Activated naive CD4-positive, alpha-beta T cell treated with Interleukin-2 at 50 U/mL for 16 hours (primary cell): ENCODE measurements at places on chromosomes 4 and X.

DNA sequence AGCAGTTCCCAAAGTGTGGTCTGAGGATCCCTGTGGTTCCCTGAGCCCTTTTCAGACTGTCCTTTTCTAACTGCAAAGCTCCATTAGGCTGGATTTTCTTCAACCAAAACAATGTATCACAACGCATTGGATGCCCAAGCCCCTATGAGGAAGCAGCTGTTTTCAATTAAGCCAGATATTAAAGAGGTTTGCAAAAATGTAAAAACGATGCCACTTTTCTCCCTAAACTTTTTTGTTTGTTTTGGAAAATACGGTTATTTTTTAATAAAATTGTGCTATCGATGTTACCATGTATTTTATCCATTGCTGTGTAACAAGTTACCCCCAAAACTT is 170.4 kb upstream of the BCOR start:
- no peak for DNase-seq

GRCh38 chr4:139655116-139655515 is 10.5 kb upstream of the MGST2 start:
- DNase-seq, result no peak

GRCh38 chr4:56370377-56370776 is 16.9 kb downstream of the AASDH start:
- DNase-seq, result no peak

- no peak for DNase-seq
Observed at GRCh38 chr4:5700459-5700858, 7.9 kb downstream of the EVC2 start.

DNA sequence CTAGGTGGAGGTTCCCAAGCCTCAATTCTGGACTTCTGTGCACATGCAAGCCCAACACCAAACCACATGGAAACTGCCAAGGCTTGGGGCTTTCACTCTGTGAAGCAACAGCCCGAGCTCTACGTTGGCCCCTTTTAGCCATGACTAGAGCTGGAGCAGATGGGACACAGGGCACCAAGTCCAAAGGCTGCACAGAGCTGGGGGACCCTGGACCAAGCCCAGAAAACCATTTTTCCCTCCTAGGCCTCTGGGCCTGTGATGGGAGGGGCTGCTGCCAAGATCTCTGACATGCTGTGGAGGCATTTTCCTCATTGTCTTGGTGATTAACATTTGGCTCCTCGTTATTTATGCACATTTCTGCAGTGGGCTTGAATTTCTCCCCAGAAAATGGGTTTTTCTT is 258.7 kb upstream of the ACTRT1 start:
- DNase-seq, result no peak

DNA sequence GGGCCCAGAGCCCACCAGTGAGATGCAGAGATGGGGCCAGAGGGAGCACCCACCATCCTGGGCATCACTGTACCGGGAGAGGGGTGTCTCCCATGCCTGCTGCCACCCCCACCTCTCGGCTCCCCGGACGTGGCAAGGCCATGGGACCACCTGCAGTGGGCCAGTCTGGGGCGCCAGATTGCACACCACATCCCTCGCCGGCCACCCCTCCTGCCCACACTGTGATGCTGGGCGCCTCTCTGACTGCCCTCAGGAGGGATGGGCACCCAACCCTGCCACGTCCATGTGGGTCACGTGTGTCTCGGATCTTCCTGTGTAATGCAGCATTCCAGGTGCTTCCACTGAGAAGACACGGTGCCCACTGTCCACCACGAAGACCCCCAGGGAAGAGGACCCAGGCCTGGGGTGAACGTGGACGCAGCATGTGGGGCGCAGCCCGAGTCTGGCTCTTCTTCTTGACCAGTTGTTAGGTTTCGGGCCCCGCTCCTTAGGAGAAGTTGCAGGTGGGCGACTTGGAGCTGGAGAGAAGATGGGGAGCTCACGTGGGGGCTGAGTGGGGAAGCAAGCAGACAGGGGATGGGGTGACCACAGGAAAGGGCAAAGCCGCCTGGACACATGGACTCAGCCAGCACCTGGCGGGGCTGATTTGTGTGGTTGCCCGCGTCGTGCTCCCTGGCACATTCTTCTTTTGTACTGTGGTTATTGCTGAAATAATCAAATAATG is 47.7 kb downstream of the ZFYVE28 start:
- no peak for DNase-seq

- DNase-seq, result no peak
Observed at GRCh38 chr4:73607375-73608033, 12.7 kb downstream of the RASSF6 start.

- no peak for DNase-seq
Observed at GRCh38 chr4:8379281-8379680, 61.2 kb downstream of the ACOX3 start.

DNA sequence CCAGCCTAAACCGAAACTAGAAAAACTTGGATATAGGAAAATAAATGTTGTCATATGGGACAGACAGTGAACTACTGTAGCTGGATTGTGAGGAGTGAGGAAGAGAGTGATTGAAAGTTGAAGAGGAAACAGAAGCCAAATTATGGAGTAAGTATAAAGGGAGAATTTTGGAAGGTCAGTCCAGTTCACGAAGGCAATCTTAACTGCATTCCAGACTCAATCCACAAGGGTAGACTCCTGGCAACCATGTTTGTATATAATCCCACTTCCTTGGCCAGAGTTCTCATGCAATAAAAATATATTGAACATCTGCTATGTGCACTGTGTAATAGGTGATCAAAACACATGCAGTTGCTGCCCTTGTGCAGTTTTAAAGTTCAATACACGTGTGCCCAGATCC is 58.6 kb upstream of the CAMK2D start:
- DNase-seq, result no peak

- no peak for DNase-seq
Observed at GRCh38 chrX:155694649-155695048, 81.9 kb upstream of the TMLHE start.

- no peak for DNase-seq
Observed at GRCh38 chr4:185722029-185722316, 90.0 kb downstream of the SORBS2 start.

DNA sequence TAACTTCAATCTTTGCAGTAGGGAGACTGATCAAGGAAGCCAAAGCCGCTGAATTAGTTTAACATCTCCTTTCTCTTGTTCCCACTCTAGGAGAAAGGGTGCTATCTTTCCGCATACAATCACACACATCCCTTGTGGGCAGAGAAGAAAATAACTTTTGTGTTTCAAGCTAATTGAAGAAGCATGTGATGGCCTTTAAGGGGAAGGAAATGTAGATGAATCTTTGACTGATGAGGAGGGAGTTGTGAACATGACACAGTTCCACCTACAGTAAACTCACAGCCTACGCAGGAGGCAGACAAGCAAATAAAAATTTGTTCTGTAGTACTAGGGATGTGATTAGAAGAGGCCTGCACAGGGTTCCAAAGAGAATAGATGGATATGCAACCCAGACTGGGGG is 14.7 kb upstream of the SPATA4 start:
- DNase-seq, result no peak

- DNase-seq, result peak; percentile 31
Observed at GRCh38 chrX:40146262-40147125, 48.7 kb upstream of the BCOR start.

DNA sequence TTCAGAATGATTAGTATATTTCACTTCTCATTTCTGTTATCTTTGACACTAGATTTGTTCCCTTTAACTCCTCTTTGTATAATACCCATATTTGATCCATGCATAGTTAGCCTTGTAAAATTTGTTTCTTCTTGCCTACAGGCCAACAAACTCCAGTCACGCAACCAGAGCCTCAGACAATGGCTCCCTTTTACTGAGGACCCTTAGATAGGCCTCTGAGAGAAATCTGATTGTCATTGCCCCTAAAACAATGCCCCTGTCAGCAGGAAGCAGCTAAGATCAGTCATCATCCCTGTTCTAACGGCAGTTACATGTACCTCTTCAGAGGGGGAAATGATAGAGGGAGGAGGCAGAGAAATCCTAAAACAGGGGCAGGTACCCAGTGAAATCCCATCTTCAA is 190.6 kb upstream of the TENT5D start:
- DNase-seq, result no peak

GRCh38 chrX:55340896-55341433 is 76.2 kb upstream of the PAGE3 start:
- DNase-seq, result no peak

GRCh38 chr4:26995316-26995715 is 134.7 kb downstream of the STIM2 start:
- DNase-seq, result no peak

DNA sequence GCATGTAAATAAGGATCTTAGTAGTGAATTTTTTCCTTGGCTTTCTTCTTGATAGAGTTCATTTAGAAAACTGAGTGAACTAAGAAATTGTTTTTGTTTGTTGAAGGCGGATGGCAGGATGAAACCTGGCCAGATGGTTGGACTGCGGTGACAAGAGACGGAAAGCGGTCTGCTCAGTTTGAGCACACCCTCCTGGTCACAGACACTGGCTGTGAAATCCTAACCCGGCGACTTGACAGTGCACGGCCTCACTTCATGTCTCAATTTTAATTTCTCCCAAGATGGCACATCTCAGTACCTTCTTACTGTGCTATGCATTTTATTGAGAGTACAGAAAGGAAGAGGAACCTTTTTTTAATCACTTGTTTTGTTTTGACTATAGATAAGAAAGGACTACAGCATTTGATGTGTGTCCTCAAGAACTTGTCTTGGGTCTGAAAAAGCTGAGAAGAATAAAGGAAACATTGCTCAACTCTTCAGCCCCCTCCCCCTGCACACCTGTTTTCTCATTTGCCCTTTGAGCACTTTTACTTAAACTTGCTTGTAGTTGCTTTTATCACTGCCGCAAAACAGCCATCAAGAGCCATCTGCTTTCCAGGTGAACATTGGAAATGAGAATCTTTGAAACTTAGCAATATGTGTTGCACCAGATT is 27.4 kb downstream of the ADH5 start:
- DNase-seq, result no peak

GRCh38 chr4:56307423-56307822 is 79.9 kb downstream of the AASDH start:
- DNase-seq, result no peak

DNA sequence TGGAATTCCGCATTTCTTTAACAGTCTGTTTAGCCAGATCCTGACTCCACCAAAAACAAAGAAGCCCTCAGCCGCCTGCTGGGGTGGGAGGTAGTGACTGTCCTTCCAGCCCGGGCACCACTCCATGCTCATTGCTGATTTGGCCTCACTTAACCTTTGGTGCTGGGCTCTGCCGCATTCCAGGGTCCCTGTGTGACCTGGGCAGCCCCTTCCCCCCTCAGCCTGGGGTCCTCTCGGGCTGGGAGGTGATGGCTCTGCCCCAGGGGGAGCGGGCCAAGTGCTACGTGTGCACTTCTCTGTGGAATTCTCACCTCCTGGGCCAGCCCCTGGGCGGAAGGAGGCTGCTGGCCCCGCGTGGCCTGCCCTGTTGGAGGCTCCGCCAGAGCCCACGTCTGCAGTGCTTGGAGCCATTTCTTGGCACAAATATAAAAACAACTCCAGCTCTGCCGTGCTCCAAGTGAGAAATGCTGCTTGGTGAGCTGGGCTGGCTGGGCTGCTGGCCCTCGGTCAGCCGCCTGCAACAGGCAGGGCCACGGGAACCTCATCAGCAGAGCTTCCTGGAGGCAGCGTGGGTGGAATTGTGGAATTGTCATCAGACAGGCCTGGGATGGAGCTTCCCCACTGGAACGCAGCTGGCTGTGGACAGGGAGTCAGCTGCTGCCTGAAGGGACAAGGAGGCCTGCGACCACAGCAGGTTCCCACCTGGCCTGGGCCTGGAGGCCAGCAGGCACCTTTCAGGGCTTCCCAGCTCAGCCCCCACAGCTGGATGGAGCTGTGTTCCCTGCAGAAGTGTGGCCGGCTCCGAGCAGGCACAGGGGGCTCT is 66.0 kb downstream of the TRMT44 start:
- no peak for DNase-seq

- peak; percentile 34 for DNase-seq
Observed at GRCh38 chrX:134171661-134172587, 65.1 kb upstream of the CCDC160 start.

DNA sequence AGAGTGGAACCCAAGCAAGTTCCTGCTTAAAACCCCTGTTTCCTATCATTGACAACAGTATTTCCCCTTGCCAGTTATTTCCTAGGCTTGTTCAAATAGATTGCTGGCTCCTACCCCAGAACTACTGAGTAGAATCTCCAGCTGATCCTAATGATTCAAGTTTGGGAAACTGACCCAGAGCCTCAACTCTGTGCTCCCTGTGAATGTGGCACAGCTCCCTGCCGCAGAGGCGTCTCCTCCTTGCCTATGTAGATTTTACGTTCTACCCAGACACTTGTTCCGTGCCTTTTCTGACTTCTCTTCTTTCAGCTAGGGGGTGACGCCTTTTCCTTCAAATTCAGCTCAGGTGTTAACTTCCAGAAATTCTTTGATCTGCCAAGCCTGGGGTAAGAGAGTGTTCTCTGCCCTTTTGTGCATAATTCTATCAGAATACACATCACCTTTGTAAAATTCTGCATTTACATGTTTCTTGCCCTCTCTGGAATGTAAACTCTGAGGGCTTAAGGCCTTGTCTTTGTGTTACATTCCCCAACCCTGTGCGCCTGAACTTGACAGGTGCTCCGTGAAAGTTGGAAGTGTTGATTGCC is 4.4 kb downstream of the LSM6 start:
- no peak for DNase-seq

- DNase-seq, result no peak
Observed at GRCh38 chr4:73917081-73917501, 47.9 kb downstream of the CXCL1 start.

DNA sequence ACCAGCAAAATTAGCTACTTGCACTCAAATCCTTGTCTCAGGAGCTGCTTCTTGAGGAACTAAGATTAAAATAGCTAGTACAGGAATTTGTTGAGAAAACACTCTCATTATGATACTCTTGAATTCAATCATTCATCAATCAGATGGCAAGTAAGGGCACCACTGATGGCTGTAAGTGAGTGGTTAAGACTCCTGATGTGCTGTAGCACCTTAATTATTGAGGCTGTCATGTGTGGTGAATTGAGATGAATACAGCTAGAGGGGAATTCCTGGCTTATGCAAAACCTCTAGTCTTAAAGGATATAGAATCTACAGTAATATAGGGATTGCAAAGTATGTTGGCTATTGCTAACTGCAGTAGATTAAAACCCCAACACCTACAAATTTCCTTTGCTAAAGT is 509.1 kb downstream of the IQCM start:
- no peak for DNase-seq

DNA sequence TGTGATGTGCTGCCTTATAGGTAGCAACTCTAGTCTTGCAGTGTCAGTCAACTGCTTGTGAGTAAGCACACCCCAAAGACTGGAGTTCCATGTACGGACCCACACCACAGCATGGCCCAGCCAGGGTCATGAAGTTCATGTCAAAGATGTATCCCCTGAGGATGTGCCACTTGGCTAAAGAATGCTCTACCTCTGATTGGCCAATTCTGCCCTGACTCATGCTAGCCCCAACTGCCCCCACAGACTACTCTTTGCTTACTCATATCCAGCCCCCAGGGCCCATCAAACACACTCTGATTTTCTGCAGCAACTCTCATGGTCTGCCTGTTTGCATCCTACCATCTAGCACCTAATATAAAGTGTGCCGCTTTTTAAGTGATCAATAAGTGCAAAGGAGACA is 62.5 kb downstream of the CHRDL1 start:
- no peak for DNase-seq
